ENCODE measurements at places on chromosomes 7 and 10. TPM values are rescaled to one million over a fixed set of nuclear protein-coding genes. Genes with fewer than 3 reads are reported as not detected.
A peak's percentile ranks its signal among the peaks of the same experiment; 100 is the strongest.

DNA sequence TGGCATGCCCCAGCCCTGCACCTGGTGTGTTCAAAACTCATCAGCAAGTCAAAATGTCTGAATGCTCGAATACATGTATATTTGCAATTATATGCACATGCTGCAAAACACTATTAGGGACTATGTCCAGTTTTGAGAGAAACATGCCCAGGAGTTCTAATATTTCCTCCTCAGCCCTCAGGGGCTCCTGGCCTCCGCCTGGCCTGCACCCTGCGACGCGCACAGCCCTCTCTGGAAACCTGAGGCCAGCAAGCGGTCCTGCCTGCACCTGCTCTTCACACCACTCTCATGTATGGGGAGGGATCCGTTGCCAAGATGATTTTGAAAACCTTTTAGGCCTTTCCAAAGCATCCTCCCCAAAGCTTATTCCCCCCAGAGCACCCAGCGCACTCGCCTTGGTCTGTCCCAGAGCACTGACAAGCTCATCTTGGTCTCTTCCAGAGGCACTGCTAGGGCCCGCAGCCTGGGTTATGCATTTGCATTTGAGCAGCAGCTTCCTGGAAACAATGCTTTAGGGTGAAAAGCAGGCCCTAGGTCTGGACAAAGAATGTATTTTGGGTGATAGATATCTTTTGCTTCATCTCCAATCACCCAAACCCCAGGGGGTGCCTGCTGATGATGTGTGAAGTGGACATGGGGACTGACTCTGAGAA, 22.6 kb upstream of the CNPY1 start:
- DNase-seq: no peak

- no peak for DNase-seq
Measured at GRCh38 chr10:85917601-85918000, 449.0 kb downstream of the GRID1 start.

DNA sequence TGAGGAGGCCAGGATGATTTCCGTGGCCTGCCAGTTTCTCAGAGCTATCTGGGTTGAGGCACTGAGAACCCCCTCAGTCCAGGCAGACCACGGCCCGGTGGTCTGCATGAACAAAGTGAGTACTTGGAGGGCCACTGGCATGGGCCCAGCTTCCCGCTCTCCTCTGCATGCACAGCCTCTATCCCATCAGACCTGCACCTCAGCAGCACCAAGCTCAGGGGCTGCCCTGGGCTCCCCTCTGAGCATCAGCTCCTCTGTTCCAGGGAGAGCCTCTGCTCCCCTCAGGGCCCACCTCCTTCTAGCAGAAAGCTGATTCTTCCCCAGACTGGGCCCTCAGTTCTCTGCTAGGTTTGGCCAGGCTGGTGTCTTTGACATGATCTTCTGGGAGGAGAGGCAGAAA, 469.9 kb downstream of the DNAJB6 start:
- no peak for DNase-seq

- DNase-seq: no peak
Measured at GRCh38 chr7:4123823-4124222, 558.3 kb upstream of the FOXK1 start.

DNA sequence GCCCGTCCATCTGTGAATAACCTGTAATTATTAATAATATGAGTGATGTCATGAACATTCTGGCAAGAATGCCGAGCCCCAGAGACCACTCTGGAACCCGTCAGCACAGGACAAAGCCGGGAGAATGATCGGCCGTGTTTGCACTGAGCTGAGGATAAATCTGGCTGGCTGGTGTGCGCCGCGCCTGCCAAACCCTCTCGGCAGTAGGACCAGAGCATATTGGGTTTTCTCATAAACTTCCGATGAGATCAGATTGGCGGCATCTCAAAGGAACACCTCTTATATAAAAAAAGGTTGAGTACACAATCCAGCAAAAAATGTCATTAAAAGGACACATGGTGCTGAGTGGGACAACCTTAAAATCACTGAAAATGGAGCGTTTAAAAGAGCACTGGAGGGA, 296.0 kb upstream of the MKI67 start:
- DNase-seq: no peak

Gene NUTM2E
- not detected for polyA plus RNA-seq

Gene ZNF783
- 11.8 TPM for polyA plus RNA-seq

GRCh38 chr7:31049005-31049765, 2.9 kb upstream of the ADCYAP1R1 start:
- no peak for DNase-seq

DNA sequence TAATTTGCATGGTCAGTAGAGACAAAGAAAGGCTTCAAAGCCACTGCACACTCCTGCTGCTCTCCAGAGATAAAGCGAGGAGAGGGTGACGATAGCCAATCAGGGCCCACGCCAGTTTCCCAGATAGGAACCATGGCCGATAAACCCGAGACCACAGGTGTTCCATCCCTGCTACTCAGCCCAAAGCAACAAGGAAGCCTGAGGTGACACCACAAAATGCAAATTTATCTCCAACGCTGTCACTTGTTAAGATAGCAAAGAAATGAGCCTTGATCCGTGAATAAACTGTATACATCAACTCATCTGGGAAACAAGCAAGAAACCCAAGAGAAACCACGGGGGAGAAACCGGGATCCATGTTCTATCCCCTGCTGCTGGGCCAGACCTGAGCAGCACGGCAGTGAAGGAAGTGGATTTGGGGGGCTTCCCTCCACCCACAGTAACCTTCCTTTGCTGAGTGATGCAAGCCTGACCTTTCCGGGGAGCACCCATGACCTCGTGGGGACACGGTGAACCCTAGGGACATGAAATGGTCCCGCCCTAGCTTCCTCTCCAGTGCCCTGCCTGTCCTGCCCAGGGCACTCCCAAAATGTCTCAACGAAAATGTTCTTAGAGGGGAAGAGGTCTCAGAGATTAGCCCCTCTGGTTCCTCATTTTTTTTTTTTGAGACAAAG, 164.6 kb downstream of the PTPRN2 start:
- no peak for DNase-seq

Gene ETV1
- polyA plus RNA-seq: 41.6 TPM

Gene BICC1
- polyA plus RNA-seq: 69.6 TPM

Gene SOSTDC1
- 62.8 TPM for polyA plus RNA-seq

Gene GIMAP5
- 5.7 TPM for polyA plus RNA-seq

Gene PON2
- 123 TPM for polyA plus RNA-seq

Gene NAT16
- polyA plus RNA-seq: not detected

DNA sequence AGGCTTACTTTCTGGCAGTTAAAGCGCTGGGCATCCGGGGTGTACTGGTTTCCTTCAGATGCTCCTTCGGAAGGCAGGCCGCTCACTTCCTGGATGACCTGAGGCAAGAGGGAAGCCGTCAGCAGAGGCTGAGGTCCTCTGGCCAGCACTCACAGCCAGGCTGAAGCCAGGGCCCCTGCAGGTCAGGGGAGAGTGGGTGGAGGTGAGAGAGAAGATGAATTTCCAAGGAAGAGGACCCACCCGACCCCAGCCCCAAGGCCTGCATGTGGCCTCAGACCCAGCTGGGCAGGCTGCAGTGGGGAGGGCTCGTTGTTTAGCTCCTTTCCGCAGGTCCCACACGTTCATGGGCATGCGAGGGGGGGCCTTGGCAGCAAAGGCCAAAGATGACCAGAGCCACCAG, 71.3 kb downstream of the VWA2 start:
- DNase-seq: no peak

GRCh38 chr10:110091830-110092229, 84.0 kb downstream of the ADD3 start:
- DNase-seq: no peak

Gene CCDC71L
- polyA plus RNA-seq: 10.5 TPM

Gene HILPDA
- polyA plus RNA-seq: 18.1 TPM

- DNase-seq: peak; percentile 31
Measured at GRCh38 chr7:80060218-80060806, 74.3 kb upstream of the GNAI1 start.

GRCh38 chr7:81719865-81720264, 50.0 kb downstream of the HGF start:
- DNase-seq: no peak

- DNase-seq: no peak
Measured at GRCh38 chr7:44383566-44383965, 58.2 kb upstream of the CAMK2B start.

DNA sequence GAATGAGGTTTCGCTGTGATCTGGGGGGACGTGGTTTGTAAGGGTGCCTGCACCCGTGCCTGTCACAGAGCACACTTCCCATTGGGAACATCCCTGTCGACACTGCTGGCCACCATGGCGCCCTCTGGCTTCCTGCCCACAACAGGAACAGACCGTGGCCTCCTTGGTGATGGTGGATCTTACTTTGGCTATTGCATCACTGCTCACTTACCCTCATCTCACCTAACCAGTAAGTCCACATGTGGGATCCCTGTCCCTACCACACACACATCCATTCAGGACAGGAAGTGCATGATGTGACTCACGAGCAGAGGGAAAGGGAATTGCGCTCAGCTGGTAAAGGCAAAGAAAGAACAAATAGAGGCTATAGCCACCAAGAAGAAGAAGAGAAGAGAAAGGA, 26.2 kb upstream of the SEC61G start:
- no peak for DNase-seq

DNA sequence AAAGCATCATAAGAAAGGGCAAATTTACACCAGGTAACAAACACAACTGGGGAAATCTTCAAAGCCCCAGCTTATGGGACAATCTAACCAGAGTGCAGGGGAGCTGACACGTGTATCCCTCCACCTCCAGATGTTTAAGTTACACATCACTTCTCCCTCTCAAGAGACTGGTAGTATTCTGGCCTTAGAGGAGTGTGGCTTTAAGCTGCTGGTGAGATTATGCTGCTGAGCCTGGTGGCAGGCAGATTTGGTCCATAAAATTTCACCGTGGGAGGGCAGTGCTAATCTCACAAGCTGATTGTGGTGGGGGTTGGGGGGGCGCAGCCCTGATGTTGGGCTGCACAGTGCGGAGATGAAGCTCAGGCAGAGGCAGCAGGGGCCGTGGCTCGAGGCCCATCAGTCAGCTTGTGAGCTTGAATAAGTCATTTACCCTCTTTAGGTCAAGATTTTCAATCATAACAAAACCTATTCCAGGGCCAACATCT, 431.0 kb upstream of the GALNT17 start:
- no peak for DNase-seq

- no peak for DNase-seq
Measured at GRCh38 chr10:6840766-6841165, 260.7 kb upstream of the PRKCQ start.

DNA sequence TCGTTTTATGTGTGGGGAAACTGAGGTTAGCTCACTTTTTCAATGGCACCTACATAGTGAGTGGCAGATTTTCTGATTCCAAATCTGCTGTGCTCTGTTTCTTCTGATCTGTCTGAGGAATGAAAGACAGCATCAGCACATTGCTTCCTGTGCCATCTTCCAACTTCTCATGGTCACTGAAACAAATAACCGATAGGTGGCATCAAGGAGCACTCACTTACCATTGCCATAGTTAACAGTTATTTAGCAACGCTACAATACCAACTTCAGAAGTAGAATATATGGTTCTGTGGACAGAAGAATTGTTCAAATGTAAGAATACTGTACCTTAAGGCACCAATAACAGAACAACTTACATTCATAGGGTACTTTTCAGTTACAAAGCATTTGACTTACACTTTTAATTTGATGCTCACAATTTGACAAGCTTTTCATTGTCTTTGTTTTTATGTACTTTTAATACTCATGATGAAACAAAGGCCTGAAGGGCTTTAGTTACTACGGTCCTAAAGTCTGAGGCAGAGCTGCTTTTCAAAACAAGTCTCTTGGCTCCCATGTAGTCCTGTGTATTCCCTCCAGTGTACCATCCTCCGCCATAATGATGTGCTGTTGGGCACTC, 228.9 kb upstream of the TCF7L2 start:
- DNase-seq: no peak

DNA sequence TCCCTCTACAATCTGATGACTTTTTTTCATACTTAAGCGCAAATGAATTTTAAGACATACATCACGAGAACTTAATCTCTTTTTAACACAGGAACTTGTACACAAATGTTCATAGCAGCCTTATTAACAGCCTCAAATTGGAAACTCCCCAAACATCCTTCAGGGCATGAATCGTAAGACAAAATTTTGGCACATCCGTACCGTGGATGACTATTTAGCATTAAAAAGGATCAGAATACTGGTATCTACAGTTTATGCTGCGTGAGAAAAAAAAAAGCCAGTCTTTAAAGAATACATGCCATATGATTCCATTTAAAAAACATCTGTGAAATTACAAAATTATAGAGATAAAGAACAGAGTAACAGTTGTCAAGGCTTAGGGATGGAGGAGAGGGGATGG, 46.8 kb downstream of the PDE1C start:
- no peak for DNase-seq

DNA sequence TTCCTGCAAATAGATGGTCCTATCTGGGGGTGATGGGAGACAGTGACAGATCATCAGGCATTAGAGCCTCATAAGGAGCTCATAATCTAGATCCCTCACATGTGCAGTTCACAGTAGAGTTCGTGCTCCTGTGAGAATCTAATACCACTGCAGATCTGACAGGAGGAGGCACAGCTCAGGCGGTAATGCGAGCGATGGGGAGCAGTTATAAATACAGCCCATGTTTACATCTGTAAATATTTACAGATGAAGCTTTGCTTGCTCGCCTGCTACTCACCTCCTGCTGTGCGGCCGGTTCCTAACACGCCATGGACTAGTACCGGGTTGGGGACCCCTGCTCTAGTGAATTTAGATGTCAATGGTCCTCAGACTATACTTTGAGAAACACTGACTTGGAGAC, 17.0 kb upstream of the CDCA7L start:
- DNase-seq: no peak

Gene OR2A1
- 0.79 TPM for polyA plus RNA-seq

Gene PTPRN2
- polyA plus RNA-seq: 8.5 TPM

GRCh38 chr10:34464000-34464399, 351.1 kb downstream of the PARD3 start:
- no peak for DNase-seq

- no peak for DNase-seq
Measured at GRCh38 chr10:37700886-37701780, 156.3 kb downstream of the ZNF248 start.

Gene ADCYAP1R1
- 1.2 TPM for polyA plus RNA-seq

- no peak for DNase-seq
Measured at GRCh38 chr7:94529516-94529915, 19.9 kb downstream of the CASD1 start.
